ENCODE measurements at places on chromosomes 7 and 10.
A peak's percentile ranks its signal among the peaks of the same experiment; 100 is the strongest.

- no peak for DNase-seq
These were observed 170.4 kb downstream of the ARID5B start for GRCh38 chr10:62071846-62072281.

GRCh38 chr7:139525239-139525638, 1.8 kb downstream of the CLEC2L start:
- no peak for DNase-seq

DNA sequence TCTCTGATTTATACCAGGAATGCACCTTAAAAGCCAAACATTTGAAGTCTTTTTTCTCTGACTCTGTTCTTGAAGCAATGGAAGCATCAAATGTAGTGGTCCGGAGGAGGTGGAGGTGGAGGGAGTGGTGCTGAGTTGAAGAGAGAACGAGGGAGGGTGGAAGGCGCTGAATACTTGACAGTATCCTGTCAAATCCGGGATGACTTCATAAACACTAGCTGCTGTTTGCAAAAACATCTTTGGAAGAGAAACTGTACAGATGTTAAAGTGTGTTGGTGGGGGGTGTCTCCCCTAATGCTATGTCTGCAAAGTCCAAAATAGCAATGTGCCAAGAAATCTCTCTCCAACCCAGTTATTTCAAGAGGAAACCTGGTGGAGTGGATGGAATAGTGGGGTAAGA, 328.5 kb upstream of the AUTS2 start:
- DNase-seq = no peak

DNA sequence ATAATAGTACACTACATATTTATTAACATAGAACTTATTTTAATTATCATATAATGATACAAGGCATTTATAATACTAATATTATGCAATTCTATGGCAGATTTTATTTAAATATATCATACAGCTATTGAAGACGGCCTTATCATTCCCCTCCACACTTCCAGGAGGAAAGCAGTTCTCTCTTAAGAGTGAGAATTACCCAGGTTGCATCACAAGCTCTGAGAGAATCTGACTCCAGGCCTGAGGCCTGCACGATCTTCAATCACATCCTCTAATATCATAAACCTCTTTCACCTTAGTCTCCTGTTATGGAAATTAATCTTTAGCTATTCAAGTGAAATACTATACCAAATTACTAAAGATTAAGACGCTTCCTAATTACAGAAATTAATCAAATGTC, 564.4 kb downstream of the PARD3 start:
- DNase-seq = no peak

GRCh38 chr10:84262190-84262956, 17.5 kb downstream of the RGR start:
- DNase-seq = no peak

DNA sequence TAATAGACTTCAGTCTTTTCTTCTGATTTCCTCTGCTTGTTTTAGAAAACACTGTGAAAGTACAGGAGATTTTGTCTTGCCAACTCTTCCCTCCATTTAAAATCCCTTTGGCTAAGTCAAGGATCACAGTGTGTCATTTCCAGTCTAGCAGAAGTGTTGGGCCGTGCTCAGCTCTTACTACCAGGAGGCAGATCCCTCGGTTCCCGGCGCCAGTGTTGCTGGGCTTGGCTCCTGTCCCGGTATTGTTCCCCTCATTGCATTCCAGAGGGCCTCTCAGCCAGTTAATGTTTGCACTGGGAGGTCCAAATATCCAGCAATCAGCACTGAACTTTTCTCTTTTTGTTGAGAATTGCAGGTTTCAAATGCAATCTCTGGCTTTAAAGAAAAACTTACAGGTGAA, 612.1 kb upstream of the MGMT start:
- DNase-seq = no peak

- no peak for DNase-seq
These were observed 140.0 kb upstream of the NRBF2 start for GRCh38 chr10:62993121-62993520.

DNA sequence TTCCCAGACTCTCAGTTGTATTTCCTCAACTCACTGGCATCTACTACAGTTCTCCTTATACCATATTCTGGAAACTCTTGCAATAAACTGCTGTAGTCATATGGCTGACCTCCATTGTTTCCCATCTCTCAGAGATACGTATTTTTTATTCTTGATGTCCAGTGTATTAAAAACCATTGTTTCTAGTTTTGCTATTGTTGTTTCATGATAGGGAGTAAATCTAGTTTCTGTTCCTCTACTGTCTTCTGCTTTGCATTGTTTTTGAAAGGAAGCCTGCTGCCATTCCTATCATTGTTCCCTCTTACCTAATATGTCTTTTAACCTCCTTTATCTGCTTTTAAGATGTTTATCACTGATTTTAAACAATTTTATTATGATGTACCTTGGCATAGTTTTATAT, 255.0 kb downstream of the ADK start:
- no peak for DNase-seq

DNA sequence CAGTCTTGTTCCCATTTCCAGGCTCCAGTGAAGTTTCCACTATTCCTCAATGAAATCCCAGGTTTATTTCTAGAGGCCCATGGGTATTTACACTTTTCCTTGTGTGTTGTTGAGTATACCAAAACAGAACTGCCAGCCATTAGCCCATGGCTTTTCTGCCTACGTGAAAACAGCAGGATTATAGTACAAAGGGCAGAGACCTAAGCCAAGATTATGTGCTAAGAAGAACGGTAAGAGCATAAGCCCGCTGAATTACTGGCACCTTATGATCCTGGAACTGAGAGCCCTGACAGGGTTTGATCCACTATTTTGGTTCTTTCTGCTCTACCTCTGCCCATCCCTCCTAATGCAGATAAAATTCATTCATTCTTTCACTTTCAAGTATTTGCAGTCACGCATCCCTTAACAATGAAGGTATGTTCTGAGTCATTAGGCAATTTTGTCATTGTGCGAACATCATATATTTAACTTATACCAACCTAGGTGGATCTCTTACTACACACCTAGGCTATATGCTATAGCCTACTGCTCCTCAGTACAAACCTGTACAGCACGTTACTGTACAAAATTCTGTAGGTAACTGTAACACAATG, 16.0 kb downstream of the SEMA3C start:
- no peak for DNase-seq

DNA sequence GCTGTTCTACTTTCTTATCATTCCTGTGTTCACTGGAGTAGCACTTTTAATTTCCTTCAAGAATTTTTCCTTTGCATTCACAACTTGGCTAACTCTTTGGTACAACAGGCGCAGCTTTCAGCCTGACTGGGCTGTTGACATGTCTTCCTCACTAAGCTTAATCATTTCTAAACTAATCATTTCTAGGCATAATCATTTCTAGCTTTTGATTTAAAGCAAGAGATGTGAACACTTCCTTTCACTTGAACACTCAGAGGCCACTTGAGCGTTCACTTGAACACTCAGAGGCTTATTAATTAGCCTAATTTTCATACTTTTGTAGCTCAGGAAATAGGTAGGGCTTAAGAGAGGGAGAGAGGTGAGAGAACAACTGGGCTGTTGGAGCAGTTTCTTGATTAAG, 15.9 kb downstream of the C10orf90 start:
- DNase-seq = no peak

DNA sequence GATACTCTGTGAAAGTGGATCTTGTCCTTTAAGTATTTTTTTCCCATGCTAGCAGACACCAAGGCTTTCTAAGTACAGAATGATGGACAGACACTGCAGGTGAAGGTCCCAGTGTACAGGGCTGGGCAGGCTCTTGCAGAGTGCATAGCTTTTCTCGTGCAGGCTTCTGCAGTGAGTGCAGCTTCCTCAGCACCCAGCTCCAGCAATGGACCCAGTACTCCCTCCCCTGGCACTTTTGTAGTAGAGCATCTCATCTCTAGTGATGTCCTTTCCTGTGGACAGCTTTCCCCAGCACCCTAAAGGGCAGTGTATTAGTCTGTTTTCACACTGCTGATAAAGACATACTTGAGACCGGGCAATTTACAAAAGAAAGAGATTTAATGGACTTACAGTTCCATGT, 104.3 kb downstream of the CUL2 start:
- peak; percentile 1 for DNase-seq

- DNase-seq = no peak
These were observed 34.2 kb upstream of the SH2B2 start for GRCh38 chr7:102252366-102252982.

GRCh38 chr7:52270301-52270700, 765.1 kb upstream of the POM121L12 start:
- no peak for DNase-seq

- no peak for DNase-seq
These were observed 304.4 kb upstream of the LYZL1 start for GRCh38 chr10:28984431-28984830.

DNA sequence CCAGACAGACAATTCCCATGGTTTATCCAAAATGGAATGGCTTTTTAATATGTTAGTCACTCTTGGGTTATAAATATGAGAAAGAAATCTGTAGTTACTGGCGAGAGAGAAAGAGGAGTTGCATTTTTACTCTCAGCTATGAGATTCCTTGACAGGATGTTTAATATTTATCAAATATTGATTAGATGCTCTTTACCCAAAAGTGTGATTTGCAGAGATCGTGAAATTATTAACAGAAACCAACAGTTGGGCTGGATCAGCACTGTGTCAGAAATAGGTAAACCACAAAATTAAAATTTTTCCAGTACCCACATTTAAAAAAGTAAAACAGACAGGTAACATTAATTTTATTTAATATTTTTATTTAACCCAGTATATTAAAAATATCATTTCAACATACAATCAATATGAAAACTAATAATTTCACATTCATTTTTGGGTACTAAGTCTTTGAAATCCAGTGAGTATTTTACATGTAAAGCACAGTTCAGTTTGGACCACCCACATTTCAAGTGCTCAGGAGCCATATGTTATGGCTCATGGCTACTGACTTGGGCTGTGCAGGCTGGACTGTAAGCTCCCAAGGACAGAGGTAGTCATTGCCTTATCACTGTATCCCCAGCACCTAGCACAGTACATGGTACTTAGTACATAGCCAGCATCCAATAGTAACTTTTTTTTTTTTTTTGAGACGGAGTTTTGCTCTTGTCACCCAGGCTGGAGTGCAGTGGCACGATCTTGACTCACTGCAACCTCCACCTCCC, 42.5 kb downstream of the KLHDC10 start:
- DNase-seq = no peak

DNA sequence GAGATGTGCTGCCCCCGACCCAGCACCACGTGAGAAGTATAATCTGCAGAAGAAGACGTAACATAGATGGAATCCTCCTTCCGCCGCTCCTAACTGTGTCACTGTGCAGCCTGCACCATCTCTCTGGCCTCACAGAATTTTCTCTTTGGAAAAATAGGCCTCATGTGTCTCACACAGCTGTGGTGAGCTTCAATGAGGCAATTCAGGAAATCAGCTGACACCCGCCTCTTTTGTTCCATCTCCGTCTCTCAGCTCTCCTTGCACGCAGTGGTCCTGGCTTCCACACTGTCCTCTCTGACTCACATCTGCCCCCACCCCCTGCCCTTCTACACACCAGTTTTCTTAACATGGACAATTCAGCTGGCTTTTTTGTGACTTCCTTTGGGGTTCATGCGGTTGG, 7.2 kb downstream of the C10orf90 start:
- DNase-seq = no peak

DNA sequence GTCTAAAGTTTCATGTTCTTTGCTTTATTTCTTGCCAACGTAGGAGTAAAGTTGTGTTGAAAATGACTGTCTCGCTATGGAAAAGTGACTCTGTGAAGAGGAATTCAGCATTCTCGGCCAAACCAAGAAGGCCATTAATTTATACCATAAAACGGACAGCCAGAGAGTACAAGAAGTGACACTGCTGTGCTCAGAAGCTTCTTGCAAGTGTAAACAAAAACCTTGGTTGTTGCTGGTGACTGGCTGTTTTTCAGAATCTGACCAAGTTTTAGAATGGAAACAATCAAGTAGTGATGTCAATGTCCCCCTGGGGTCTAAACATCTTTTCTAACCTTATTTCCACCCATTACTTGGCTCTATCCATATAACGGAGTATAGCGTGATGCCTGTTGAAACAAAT, 201.9 kb downstream of the INHBA start:
- DNase-seq = no peak

DNA sequence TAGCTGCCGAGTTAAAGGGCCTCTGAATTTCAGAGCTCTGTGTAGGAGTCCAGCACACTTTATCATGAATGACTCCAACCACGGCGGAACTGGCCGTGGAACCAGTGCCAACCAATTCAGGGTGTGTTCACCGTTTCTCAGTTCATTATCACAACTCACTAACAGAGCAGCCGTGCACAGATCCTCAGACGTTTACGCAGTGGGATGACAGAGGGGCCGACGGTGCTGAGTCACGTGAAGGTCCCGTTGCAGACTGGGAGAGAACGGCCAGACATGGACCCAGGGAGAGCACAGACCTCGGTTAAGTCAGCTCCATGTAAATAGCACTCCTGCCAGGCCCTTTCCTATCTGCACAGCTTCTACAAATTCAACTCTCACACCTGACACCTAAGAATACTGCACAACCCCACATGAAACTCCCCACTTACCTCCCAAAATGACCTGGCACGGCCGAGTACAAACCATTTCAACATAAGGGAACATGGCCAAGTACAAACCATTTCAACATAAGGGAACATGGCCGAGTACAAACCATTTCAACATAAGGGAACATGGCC, 95.5 kb downstream of the DIP2C start:
- DNase-seq = no peak

DNA sequence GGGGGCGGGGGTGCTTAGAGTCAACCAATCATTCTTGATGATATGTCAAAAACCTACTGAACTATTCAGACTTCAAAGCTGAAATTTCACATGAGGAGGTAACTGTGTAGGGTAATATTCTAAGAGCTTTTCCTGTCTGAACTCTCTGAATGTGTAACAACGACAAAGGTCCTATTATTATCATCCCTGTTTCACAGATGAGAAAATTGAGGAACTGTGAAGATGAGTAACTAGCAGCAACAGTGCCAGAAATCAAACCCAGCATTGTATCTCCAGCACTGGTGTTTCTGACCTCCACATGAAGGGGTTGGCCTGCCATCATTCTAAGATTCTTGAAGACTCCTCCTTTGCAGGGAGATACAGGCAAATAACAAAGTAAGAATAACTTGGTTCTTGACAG, 294.7 kb upstream of the AOAH start:
- DNase-seq = no peak

DNA sequence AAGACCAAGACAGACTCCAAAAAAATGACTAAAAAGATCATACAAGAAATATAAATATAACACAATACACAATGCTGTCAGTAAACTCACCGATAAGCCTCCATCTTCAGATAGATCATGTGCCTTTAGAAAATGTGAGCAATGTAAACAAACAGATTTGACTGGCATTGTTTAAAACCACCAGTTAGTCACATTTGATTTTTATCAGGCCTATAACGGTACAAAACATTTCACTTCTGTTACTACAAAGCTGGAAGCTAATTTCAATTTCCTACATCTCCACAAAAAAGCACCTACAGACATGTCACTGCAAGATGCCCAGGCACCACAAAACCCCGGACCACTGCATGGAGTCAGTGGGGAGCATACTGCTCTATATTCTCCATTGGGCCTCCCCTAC, 18.9 kb downstream of the SGMS1 start:
- DNase-seq = no peak

Data from SHP77 treated with DMSO at 0.1 percent for 48 hours (cell line).